PC-9 (cell line): ENCODE measurements at places on chromosomes 5 and 9. TPM values are rescaled to one million over a fixed set of nuclear protein-coding genes. Genes with fewer than 3 reads are reported as not detected.

The ST8SIA4 gene
- 2.1 and 2.4 TPM in 2 replicates for total RNA-seq

The OXCT1 gene
- total RNA-seq = 22.5 and 29.7 TPM in 2 replicates

The ZNF879 gene
- 0.24 and 0.83 TPM in 2 replicates for total RNA-seq

The C5orf58 gene
- total RNA-seq = not detected in 2 replicates

The CDH12 gene
- total RNA-seq = not detected in 2 replicates

The CRB2 gene
- not detected in 2 replicates for total RNA-seq

The RNF208 gene
- 31.3 and 38.0 TPM in 2 replicates for total RNA-seq

The SPINK1 gene
- total RNA-seq = not detected in 2 replicates

The SAPCD2 gene
- 46.9 and 50.3 TPM in 2 replicates for total RNA-seq

The SOX30 gene
- 0.11 TPM in 1 of 2 replicates, not detected in the other for total RNA-seq

The NHP2 gene
- total RNA-seq = 221 and 229 TPM in 2 replicates

The BTNL3 gene
- total RNA-seq = not detected in 2 replicates

The PCDHGA1 gene
- total RNA-seq = 0.07 TPM in 1 of 2 replicates, not detected in the other

The ANKRD20A1 gene
- not detected in 2 replicates for total RNA-seq

The TMEFF1 gene
- 1.1 and 1.7 TPM in 2 replicates for total RNA-seq

The PCDHA4 gene
- not detected in 2 replicates for total RNA-seq

The GABRP gene
- 2.1 and 5.2 TPM in 2 replicates for total RNA-seq

The OBP2B gene
- total RNA-seq = not detected in 2 replicates

The ZBTB43 gene
- total RNA-seq = 12.1 and 18.4 TPM in 2 replicates

The NR5A1 gene
- total RNA-seq = 0.13 and 0.15 TPM in 2 replicates

The RPL12 gene
- 1,648 and 1,717 TPM in 2 replicates for total RNA-seq

The SLC25A48 gene
- total RNA-seq = not detected in 2 replicates

The SPATA31C1 gene
- not detected in 2 replicates for total RNA-seq

The CFAP157 gene
- total RNA-seq = 0.65 and 0.68 TPM in 2 replicates

The LPCAT1 gene
- total RNA-seq = 90.6 and 96.1 TPM in 2 replicates

The CAMSAP1 gene
- total RNA-seq = 16.7 and 17.3 TPM in 2 replicates

The AFAP1L1 gene
- 9.6 and 13.2 TPM in 2 replicates for total RNA-seq

The PPP3R2 gene
- total RNA-seq = not detected in 2 replicates

The PKN3 gene
- total RNA-seq = 5.5 and 9.1 TPM in 2 replicates
